ENCODE measurements at places on chromosomes 16 and 17.

GRCh38 chr17:45641541-45641940 is 142.6 kb upstream of the CRHR1 start:
- no peak for DNase-seq

DNA sequence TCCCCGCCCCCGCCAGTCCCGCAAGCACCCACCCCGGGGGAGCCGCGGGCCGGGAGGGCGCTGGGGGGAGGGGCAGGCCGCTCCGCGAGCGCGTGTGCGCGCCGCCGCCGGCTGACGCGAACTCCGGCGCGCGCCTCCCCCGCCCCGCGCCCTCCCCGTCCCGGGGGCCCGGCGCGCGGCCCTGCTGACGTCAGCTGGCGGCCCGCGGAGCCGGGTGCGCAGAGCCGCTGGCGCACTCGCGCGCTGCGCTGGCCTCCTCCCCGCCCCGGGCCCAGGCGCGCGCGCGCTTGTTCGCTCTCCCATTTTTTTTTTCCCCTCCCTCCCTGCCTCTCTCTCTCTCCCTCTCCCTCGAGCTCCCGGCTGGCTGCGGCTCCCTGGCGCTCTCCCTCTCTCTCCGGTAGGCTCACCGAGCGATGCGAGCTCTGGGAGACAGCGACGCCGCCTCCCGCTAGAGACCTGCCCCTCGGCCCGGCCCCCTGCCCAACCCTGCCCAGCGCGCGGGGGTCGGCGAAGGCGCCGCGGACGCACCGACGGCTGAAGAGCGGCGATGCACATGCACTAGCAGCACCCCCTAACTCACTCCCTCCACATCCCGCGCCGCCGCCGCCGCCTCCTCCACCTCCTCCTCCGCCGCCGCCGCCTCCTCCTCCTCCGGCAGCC is at the start of gene GNAO1:
GNAO1 (plus strand) TSS at position 334 of the 660 bp plus-strand sequence. CDS start 747 bp downstream, outside the sequence.
- no peak for DNase-seq

DNA sequence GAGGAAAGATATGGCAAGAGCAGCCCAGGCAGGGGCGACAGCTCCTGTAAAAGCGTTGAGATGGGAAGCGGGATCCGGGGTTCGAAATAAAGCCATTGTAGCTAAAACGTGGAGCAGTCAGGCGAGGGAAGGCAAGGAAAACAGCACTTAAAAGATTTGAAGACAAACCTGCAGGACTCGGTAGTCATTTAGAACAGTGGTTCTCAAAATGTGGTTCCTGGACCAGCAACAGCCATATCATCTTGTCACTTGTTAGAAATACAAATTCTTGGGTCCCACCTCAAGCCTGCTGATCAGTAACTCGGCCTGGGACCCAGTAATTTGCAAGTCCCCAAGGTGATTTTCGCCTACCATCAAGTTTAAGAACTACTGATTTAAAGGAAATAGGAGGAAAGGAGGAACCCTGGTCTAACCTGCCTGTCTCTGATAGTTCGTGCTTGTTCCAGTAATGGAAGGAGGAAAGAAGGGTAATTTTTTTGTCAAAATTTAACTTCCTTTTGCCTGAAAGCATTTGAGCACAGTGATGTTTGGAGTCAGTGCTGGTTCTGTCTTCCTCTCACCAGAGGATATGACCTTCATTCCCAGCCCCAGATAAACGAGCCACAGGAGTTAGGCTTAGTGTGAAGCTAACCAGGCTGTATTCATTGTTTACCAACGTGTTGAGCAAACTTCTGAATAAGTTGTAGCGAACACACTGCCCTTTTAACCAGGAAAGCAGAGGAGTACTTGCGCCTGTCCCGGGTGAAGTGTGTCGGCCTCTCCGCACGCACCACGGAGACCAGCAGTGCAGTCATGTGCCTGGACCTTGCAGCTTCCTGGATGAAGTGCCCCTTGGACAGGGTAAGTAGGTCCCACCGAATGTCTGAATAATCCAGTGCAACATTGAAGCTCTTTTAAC is 1.1 kb downstream of the ORC6 start:
- no peak for DNase-seq

DNA sequence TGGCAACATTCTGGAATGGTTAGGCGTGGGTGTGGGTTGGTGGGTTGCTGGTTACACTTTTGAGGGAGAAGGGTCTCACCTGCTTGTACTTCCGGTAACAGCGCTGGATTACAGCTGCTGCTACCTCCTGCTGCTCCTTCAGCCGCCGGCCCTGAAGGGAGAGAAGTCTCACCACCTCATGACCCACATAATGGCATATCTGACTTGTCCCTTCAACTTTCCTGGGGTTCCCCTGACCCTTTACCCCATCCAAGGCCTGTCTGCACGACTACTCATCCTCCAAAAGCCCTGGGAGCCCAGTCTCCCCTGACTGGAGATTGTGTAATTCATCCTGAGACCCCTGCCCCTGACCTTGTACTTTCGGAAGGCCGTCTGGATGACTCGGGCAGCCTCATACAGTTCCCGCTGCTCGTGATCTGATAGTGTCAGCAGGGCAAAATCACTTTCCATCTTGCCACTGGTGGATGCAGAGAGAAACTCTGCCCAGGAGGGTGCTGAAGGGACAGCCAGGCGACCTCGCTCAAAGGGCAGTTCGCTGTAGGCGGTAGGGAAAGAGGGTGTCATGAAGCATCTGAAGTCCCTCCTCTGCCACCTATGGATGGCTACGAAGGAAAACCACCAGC is 2.0 kb upstream of the SPAG7 start:
- no peak for DNase-seq

GRCh38 chr17:38908676-38909181 is 16.7 kb upstream of the LASP1NB start:
- DNase-seq = no peak

DNA sequence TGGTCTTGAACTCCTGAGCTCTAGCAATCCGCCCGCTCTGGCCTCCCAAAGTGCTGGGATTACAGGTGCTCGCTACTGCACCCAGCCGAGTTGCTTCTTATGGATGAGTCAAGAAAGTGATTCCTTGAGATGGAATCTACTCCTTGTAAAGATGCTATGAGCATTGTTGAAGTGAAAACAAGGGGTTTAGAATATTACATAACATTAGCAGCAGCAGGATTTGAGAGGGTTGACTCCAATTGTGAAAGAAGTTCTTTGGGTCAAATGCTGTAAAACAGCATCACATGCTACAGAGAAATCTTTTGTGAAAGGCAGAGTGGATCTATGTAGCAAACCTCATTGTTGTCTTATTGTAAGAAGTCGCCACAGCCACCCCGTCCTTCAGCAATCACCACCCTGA is 72.7 kb downstream of the NT5M start:
- DNase-seq = no peak

DNA sequence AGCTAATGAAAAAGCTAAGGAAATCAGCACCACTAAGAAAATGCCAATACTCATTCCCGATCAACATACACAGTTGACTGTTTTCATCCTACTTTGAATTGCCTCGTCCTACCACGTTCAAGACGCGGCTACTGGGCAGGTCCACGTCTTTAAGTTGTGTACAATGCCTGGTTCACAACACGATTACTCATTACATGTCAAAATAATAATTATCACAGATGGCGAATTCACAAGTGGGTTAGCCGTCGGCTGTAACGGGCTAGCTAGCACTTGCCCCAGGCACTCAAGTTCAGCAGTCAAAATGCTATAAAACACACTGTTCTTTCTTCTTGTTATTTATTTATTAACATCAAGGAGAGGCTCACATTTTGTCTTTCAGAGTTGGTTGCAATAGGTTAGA is 124.2 kb downstream of the ZFHX3 start:
- no peak for DNase-seq

DNA sequence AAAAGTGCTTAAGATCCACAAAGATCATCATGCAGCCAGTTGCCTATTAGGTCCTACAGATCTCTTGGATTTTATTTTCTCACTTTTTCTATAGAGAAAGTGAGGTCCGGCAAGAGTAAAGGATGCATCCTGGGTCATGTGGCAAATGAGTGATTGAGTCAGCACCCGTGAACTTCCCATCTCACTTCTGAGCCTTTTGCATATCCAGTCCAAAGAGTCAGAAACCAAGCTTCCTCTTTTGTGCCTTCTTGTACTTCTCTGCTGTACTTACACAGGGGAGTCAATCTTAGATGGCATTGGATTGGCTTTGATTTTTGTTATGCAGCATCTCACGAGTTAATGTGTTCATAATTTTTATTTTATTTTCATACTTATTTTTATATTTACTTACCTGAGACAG is 114.2 kb upstream of the IRX5 start:
- DNase-seq = no peak

DNA sequence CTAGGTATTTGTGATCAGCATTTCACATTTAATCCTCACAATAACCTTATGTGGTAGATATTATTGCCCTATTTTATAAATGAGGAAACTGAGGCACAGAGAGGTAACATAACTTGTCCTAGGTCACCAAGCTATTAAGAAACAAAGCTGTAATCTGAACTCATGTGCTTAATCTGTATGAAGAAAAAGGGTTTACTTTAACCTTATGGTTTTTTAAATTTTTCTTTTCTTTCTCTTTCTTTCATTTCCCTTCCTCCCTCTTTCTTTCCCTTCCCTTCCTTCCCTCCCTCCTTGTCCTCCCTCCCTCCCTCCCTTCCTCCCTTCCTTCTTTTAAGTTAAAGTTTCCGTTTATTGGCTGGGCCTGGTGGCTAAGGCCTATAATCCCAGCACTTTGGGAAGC is 105.2 kb upstream of the AMZ2 start:
- DNase-seq = no peak

DNA sequence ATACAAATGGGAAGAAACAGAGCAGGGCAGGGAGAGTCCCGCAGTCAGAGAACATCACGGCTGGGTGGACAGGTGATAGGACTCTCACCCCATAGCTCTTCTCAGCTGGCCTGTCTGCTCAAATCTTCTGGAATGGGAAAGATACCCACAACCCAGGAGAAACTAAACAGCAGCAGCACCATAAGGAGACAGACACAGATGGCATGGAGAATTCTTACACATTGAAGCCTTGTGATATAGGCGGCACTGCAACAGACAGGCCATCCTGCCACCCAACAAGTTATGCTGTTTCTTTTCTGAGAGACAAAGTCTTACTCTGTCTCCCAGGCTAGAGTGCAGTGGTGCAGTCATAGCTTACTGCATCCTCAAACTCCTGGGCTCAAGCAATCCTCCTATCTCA is 8.6 kb upstream of the ANKRD40CL start:
- no peak for DNase-seq

DNA sequence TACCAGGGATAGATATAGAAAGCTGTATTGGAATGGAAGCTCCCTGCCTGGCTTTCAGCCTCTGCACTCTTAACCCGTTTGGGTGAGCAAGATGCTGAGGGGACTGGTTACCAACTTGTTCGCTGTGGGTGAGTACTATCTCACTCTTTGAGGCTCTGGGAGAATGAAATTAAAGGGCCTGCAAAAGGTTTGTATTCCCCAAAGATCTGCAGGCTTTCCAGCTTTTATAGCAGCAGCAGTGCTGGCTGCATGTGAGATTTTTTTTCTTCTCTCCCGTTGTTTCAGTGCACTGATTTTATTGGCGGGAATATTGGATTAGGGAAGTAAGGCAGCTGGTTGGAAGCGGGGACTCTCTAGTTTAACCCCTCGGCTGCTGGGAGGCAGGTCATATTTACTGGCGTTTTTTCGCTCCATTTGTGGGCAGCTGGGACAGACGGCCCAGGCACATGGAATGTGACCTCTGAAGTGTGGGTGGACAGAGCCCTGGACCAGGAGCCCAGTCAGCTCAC is 30.9 kb downstream of the C17orf75 start:
- no peak for DNase-seq

- DNase-seq = no peak
Measured at GRCh38 chr17:3647769-3648555, 11.4 kb downstream of the CTNS start.

DNA sequence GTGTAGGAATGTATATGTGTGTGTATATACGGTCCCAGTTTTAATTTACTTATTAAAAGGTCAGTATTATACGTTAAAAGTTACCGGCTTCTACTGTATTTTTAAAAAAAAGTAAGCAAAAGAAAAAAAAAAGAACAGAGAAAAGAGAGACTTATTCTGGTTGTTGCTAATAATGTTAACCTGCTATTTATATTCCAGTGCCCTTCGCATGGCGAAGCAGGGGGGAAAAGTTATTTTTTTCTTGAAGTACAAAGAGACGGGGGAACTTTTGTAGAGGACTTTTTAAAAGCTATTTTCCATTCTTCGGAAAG is 1.6 kb downstream of the NOG start:
- DNase-seq = no peak

DNA sequence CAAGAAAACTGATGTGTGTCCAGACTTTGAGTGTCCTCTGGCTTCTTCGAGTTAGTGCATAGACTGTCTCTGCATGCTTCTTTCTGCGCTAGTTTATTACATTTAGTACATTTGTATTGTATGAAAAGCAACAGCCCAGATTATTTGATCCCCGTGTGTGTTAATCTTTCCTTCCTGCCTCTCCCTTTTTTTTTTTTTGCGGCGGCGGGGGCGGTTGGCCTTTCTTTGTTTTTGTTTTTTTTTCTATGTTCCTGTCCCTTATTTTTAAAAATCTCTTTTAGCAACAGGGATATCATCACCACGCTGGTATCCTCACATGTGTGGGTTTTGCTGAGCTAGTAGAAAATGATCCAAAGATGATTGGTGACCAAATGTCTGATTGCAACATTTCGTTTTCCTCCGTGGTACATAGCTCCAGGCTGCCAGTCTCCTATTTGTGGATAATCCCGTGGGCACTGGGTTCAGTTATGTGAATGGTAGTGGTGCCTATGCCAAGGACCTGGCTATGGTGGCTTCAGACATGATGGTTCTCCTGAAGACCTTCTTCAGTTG is 9.4 kb downstream of the SCPEP1 start:
- no peak for DNase-seq

- DNase-seq = no peak
Measured at GRCh38 chr17:5678171-5678570, 93.9 kb upstream of the NLRP1 start.

DNA sequence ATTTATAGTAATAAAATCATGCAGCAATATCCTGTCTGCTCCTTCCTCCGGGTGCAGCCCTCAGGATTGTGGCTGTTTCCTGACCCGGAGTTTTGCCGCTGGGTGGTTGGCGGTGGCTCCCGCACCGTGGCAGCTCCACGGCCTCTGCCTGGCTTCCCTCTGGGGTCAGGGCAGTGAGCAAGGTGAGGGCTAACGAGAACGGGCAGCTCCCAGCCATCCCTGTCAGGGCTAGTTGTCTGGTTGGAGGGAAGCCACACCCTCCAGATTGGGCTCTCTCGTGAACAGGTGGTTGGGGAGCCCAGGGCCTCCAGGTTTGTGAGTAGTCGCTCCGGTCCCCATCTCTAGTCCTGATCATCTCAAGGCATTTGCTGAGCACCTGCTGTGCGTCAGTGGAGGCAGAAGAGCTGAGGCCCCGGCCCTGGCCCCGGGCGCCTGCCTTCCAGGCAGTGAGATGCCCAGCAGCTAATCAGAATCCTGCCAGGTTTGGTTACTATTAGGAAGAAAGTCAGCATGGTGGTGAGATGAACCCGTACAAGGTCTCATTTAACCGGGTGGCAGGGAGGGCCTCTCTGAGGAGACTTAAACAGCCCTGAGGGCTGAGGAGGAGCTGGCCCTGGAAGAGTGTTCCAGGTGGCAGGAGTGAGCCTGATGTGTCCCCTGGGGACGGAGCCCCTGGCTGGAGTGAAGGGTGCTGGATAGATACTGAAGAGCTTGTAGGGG is 2.3 kb upstream of the NUDT16L1 start:
- DNase-seq = no peak

- no peak for DNase-seq
Measured at GRCh38 chr16:31421587-31421986, 6.6 kb downstream of the COX6A2 start.

- no peak for DNase-seq
Measured at GRCh38 chr17:77842528-77843147, 115.9 kb upstream of the TNRC6C start.

Data from iPS DF 6.9 (cell line).